Retinal pigment epithelial cell (primary cell): ENCODE measurements at places on chromosomes 13 and 19.

GRCh38 chr19:57759096-57759495 is 10.4 kb upstream of the ZNF586 start:
- DNase-seq: no peak

- no peak for DNase-seq
Measured at GRCh38 chr13:57673197-57673596, 41.7 kb downstream of the PCDH17 start.

DNA sequence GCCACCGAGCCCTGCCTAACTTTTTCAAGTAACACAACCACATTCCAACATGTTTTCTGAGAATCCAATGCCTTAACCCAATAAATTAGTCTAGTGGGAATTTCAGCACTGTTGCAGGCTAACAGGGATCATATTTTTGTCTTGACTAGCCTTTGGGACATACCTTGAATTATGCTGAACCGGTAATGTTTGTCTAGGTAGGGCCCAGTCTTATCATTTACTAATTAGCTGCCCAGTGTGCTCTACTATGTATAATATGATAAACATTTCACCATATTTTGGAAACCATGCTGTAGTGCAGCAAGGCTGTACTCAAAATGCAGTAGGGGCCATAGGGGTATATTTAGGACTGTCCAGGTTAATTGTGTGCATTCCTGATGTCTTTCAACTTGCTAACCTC is 3.3 kb upstream of the PDS5B start:
- no peak for DNase-seq

DNA sequence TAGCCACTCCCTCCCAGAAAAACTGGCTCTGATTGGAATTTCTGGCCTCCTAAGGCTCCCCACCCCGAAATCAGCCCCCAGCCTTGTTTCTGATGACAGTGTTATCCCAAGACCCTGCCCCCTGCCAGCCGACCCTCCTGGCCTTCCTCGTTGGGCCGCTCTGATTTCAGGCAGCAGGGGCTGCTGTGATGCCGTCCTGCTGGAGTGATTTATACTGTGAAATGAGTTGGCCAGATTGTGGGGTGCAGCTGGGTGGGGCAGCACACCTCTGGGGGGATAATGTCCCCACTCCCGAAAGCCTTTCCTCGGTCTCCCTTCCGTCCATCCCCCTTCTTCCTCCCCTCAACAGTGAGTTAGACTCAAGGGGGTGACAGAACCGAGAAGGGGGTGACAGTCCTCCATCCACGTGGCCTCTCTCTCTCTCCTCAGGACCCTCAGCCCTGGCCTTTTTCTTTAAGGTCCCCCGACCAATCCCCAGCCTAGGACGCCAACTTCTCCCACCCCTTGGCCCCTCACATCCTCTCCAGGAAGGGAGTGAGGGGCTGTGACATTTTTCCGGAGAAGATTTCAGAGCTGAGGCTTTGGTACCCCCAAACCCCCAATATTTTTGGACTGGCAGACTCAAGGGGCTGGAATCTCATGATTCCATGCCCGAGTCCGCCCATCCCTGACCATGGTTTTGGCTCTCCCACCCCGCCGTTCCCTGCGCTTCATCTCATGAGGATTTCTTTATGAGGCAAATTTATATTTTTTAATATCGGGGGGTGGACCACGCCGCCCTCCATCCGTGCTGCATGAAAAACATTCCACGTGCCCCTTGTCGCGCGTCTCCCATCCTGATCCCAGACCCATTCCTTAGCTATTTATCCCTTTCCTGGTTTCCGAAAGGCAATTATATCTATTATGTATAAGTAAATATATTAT is 6.1 kb downstream of the FOSB start:
- DNase-seq: no peak

GRCh38 chr19:39655613-39656012 is at the start of gene LGALS16:
TSS of gene LGALS16 (plus strand) at chr19:39655913. CDS start at chr19:39655962, 49 bp downstream.
- no peak for DNase-seq

- DNase-seq: no peak
Measured at GRCh38 chr19:46487802-46488445, 7.7 kb downstream of the PNMA8B start.

DNA sequence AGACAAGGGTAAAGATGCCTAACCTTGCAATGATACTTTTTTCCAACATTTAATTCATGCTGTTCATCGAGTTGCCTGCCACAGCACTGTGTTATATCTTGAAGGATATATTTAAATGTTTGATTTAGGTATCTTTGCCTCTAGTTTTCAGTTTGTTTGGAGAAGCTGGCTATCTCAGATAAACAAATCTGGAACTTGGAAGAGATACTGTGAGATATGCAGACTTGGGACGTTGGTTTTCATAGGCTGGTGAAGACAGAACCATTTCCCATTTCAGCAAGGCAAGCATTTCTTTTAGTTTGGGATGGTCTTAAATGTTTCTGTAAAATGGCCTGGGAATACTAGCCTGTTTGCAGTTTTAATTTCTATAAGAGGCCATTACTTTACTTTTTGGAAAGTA is 3.3 kb downstream of the RNASEH2B start:
- DNase-seq: no peak
